ENCODE measurements at places on chromosomes 5 and 9.

DNA sequence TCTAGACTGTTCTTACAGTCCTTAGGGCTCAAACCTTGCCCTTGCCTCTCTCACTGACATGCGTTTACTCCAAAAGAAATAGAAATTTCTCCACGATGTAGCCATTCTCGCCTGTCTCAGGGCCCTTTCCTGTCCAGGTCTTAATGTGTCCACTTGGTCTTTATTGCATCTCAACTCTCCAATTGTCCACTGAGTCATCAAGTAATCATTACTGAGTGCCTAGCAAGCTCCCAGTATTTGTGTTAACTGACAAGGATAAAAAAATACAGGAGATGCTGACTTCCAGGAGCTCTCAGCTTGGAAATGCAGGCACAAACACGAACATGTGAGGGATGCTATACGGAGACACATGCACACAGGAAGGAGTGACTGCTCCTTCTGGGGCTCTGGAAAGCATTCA is 147.3 kb downstream of the ARSB start:
- no peak for DNase-seq

DNA sequence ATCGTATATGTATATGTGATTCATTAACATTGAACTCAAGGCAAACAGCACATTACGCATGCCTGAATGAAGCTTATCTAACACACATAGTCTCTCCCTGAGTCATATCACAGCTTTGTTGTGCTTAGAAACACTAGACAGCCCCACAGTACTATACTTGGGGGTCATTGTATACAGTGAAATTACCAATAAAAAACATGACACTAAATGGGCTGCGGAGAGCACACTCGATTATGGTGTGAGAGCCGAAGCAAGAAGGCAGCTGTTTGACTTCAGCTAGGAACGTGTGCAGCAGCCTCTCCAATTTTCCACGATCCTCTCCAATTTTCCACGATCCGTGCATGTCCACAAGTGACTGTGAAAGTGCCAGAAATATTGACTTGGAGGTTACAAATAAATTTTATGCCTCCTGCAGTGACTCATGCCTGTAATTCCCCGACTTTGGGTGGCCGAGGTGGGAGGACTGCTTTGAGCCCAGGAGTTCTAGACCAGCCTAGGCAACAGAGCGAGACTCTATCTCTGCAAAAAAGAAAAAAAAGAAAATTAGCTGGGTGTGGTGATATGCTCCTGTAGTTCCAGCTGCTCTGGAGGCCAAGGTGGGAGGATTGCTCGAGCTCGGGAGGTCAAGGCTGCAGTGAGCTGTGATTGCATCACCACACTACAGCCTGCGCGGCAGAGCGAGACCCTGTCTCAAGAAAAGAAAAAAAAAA is 102.4 kb downstream of the DAPK1 start:
- peak; percentile 87 for DNase-seq

DNA sequence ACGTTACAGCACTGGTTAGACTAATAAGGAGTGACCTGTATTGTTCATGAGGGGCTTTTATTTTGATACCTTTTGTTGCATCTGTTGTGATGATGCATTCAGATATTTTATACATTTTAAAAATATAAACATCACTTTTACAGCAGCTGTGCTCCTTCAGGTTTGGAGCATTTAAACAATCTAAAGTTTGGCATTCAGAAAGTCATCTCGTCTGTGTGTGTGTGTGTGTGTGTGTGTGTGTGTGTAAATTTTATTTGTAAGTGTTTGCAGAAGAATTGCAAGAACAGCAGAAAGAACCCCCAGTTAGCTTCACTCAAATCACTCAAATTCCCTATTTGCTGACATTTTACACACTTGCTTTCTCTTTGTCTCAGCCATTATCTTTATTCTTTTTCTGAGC is 87.4 kb downstream of the ERCC6L2 start:
- DNase-seq = no peak

DNA sequence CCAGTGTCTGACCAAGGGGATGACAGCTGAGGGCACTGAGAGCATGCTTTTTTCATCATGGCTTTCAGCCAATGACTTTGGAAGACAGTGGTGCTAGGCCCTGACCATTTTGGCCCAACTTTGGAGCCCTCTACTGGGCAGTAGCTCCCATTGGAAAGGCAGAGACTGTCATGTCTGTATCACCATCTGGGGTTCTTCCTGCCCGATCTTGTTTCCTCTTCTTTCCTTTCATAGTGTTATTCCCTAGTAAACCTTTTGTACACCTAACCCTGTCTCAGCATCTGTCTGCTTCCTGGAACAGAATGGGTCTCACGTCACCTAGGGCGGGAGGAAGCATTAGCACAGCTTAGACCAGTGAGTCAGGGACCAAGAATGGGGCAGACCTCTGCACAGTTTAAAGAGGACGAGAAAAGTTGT is 97.4 kb upstream of the MAST4 start:
- no peak for DNase-seq
